ENCODE measurements at places on chromosomes 11 and 22.

DNA sequence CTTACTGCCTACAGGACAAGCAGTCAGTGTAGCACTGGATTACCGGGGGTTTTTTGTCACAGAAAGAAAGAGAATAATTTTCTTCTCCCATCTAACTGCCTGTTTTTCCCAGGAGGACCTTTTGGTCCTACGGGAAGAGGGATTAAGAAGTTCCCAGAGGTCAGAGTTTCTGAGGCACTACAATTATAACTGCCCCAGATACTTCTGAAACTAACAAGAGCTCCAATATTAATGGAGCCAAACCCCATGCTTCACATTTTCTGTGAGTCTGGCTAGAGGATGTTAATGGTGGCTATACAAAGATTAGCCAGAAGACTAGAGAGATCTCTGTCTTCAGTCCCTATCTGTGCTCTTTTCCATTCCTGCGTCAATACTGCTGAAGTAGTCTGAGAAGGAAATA, at the start of gene OR56A3:
OR56A3 (plus strand) TSS at position 301 of the 400 bp plus-strand sequence. CDS start 5,096 bp downstream, outside the sequence.
- no peak for DNase-seq

DNA sequence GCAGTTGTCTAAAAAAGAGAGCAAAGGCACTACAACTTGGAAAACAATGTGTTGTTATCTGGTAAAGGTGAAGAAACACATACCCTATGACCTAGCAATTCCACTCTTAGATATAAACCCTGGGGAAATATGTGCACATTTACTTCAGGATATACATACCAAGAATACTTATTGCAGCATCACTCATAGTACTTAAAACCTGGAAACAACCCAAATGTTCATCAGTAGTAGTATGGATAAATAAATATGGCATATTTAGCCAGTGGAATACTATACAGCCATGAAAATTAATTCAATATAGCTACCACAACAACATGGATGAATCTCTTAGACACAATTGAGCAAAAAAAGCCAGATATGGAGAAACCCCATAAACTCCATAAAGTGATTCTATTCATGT, 26.1 kb upstream of the MICAL2 start:
- DNase-seq, result no peak

- DNase-seq, result no peak
These were observed 1130.4 kb downstream of the LRRC4C start for GRCh38 chr11:40328890-40329614.

DNA sequence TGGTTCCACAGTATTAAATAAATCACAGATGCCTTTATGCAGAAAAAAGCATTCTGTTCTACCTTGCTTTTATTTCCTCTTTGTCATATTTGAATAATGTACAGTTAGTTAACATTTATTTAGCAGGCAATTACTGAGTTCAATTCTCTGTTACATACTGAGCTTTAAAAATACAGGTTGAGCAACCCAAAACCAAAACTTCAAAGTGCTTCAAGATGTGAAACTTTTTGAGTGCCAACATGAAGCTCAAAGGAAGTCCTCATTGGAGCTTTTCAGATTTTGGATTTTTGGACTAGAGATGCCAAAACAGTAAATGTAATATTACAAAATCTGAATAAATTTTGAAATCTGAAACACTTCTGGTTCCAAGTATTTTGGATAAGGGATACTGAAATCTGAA, 54.1 kb downstream of the PDHX start:
- DNase-seq, result no peak

DNA sequence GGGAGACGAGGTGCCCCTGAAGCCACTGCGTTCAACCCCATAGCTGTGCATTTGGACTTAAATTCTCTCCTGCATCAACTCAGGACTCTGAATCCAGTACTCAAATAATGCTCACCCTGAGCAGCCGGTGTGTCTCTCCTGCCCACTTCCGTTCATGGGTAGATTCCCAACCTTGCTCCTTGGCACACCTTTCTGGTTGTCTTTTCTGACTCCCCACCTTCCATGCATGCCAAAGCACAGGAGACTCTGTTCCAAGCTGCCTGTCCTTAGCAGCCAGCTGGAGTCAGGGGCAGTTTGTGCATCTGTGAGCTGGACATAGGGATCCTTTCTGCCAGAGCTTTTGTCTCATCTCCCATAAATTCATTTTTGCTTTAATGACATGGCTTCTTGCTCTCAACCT, 1242.5 kb downstream of the TBC1D22A start:
- no peak for DNase-seq

DNA sequence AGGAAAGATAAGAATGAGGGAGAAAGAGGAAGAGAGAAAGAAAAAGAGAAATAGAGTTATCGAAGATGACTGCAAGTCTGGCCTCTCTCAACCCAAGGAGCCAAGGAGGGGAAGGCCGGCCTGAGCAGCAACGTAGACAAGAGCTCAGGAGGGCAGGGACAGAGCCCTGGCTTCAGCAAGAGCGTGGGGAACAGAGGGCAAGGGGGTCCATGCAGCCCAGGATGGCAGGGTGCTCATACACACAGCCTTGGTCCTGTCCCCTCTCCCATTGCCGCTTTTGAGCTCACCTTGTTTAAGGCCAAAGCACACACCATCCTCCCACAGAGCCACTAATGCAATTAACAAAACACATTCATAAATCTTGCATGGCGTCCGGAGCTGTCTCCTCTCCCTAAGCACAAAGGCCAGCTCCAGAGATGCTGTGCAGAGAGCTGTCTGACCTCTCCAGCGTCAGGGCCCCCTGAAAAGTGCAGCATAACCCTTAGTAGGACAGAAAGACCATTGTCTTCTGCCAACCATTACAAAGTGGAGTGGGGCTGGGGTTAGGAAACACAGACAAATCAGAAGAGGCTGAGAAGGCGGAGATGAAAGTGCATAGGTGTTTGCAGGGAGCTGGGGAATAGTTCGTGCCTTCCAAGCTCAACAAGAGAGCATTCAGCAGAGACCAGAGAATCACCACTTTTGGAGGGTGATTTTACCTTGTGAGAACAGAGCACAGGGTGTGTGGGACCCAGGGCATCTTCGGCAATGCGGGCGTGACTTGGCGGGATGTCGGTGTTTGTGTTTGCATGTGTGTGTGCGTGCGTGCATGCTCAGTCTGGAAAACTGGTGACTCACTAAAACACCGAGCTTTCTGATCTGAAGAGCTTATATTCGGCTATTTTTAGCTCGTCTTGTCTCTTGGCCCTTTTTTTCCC, 28.2 kb upstream of the JAM3 start:
- no peak for DNase-seq

DNA sequence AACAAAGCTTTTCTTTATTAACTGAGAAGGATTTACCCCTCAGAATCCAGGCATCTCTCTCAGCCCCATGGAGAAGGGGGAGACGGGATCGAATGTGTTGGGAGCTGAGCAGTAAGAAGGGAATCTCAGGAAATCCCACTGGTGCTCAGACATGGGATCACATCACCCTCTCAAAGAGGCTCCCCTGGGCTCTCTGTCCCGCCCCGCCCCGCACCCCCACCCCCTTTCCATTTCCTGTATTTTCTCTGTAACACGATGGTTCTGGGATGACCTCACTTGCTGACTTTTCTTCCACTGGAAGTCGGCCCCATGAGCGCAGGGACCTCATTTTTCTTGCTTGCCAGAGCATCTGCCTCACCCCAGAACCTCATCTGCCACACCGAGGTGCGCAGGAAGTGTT, 100.0 kb downstream of the RPS6KA4 start:
- DNase-seq, result no peak

- peak; percentile 28 for DNase-seq
These were observed 15.8 kb downstream of the CYB5R2 start for GRCh38 chr11:7657306-7658025.

GRCh38 chr11:73359930-73360742, 16.1 kb upstream of the RELT start:
- no peak for DNase-seq

GRCh38 chr11:102293873-102294601, 23.2 kb upstream of the BIRC3 start:
- peak; percentile 84 for DNase-seq
